ENCODE measurements at places on chromosomes 13 and 19.

DNA sequence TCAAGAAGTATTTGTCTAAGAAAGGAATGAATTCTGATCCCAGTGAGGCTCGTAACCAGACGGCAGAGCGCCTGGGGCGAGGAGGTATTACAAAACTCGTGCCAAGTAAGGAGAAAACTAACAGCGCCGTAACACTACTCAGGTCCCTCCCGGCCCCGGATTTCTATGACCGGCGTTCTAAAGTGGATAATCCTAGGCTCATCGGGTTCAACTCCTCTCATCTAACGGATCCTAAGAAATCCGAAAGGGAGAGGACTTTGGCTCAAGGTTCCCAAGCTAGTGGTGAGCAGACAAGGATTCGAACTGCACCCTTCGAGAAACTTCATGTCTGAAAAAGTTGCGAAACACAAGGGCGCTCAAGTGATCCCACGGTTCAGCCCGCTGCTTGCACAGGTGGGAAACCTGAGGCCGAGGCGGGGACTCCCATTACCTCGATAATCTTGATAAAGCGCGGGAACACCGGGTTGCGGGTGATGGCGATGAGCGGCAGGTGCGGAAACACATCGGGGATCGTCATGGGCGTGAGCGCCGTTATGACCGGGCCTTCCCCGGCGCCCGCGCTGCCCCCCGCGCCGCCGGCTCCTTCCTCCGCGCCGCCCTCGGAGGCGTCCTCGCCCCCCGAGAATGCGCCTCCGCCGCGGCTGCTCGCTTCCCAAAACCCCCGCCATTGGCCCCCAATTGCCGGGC lies 529 bp downstream of the LONP1 start:
- DNase-seq: no peak

DNA sequence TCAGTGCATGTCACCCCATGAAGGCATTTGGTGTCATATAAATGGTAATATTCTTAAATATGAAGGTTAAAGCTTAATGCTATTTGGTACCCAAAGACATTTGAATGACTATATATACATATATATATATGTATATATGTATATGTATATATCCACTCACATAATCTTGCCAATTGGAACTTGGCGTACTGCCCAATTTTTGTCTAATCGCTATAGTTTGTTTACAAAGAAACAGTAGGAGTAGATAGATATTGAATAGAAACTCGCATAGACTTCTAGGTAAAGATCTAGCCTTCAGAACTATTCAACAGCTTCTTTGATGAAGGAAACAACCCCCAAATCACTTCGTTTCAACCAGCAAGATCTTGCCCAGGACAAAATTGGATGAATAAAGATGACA lies 24.1 kb downstream of the KLF5 start:
- no peak for DNase-seq

- no peak for DNase-seq
Observed at GRCh38 chr19:18119013-18119716, 21.6 kb downstream of the MAST3 start.

DNA sequence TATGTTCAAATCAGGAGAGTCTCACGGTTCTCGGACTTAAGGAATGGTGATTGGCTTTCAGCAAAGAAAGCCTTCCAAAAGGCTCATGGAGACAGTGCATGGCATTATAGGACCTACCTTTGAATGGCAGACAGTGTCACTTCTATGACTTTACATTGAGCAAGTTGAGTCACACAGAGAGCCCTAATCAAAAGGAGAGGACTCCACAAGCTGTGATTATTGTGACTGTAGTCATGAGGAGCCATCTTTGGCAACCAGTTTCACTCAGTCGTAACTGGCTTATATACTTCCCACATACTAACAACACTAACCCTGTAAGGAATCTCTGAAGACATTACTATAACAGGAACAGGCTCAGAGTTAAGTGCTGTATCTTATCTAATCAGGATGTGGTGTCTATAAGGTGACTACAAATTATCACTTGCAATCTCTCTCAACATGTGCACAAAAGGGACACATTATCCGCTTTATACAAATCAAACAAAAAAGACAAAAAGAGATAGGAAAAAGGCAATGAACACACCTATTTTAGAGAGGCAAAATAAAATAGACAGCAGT lies 6.1 kb downstream of the LGALS14 start:
- DNase-seq: no peak

DNA sequence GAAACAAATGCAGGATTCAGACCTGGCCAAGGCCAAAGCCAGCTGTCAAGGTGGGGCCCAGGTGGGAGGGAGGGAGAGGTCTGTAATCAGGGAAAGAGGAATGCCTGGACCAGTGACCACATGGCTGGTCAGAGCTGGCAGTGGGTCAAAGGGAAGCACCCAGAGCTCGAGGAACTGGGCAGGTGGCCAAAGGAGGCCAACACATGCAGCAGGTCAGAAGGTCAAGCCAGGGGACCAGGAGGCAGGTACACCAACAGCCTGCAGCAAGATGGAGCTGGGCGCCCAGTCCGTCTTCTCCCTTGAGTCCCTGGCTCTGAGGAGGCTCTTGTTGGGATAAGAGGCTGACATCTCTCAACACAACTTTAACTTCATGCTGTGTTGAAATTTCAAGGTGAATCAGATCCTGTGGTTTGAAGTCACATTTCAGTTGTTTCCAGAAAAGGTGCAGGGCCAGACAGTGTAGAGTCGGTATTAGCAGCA lies 17.1 kb downstream of the GPATCH1 start:
- no peak for DNase-seq

- DNase-seq: no peak
Observed at GRCh38 chr19:31152906-31153305, 196.3 kb downstream of the TSHZ3 start.

GRCh38 chr19:11137542-11138384 lies 17.8 kb downstream of the SPC24 start:
- DNase-seq: no peak

- DNase-seq: no peak
Observed at GRCh38 chr19:7177926-7178325, 108.4 kb downstream of the ZNF557 start.

- DNase-seq: no peak
Observed at GRCh38 chr13:97018029-97018819, 23.9 kb upstream of the OXGR1 start.

DNA sequence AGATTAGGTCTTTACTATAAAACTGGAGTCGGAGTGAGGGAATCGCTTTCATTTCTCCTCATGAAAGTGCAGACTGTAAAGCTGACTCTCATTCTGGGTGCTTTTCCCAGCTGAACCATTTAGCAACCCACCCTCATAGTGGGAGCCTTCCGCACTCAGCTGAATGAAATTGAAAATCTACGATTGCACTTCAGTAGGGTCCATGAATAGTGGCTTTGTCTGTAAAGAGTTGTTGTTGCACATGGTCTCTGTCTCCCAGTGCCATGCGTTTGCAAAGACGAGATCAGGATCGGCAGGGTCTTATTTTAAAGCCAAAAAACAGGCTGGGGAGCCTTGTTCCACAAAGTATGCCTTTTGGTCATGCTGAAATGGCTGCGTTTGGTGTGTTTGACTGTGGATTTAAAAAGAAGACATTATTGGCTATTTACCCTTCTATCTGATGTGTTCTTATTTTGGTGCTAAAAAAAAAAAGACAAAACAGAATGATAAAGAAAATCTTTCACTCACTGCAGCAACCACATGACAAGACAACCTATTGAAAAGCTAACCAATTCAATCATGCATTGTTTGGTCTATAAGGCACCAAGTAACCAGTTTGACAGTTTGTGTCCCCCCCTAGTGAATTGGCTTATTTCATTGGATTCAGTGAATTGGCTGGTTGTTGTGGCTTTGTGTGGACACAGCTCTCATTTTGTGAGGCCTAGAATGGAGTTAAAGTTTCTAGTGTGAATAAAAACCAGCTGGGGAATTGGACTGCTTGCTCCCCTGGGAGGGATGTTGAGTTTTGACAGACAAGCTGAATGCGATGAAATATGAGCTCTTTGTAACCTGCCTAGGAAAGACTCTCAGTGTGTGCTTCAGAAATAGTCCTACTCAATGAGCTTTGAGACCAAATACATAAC lies 65.6 kb downstream of the ARHGAP35 start:
- no peak for DNase-seq
